ENCODE measurements at places on chromosomes 6 and 20.
A peak's percentile ranks its signal among the peaks of the same experiment; 100 is the strongest.

DNA sequence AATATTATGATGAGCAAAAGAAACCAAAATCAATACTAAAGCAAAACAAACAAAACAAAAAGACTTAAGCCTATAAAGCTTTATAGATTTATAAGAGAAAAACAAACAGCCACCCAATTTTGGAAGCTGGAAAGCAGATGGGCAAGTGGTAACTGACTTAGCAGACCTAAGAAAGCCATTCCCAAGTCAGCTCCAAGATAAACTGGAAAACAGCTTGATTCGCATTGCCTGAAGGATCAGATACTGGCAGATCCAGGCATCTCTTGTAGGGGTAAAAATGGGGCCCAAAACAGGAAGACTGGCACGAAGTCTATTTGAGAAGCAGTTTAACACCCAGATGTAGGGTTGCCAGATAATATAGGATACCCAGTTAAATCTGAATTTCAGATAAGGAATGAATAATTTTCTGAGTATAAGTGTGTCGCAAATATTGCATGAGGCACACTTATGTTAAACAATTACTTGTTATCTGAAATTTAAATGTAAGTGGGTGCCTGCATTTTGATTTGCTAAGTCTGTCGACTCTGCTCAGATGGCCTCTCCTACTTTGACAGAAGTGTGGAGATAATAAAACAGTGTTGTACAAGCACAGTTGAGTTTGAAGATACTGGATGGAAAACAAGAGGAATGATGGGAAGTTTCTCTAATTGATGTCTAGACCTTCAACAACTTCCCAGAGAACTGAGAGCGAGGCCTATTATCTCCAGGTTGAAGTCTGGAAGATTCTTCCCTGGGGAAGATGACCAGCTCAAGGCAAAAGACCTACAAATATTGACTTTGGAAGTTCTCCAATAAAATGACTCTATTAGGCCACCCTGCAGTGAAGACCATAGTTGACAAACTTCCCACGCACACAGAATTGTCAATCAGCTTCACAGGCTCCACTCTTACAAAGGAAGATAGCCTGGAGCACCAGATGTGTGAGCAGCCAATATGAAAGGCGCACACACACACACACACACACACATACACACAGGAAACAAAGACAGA is 113.4 kb downstream of the FAM50B start:
- no peak for DNase-seq

DNA sequence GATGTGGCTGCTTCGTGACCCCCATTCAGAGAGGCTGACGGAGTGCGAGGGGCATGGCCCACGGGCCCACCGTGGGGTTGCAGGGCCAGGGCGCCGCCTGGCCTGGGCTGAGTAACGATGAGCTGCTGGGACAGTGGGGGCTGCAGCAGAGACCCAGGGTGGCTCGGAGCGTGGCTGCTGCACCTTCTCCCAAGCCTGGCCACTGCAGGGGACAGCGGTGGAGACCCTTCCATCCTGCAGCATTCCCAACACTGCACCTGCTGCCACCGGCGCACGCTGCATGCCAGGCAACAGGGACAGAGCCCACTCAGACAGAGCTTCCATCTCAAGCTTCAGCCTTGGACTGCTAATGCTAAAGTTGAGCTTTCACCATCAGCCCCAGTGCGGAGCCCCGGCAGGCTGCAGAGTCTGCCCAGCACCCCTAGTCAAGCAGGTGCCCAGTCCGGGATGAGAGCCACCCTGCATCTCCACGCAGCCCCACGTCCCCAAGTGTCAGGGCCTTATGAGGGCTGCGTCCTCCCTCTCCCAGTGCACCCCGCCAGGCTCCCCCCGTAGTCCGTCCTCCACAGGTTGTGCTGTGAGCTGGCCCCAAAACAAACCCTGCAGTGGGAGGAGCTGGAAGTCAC is 89.4 kb upstream of the AFDN start:
- no peak for DNase-seq

- no peak for DNase-seq
Observed at GRCh38 chr20:472889-473292, 10.6 kb upstream of the TBC1D20 start.

- DNase-seq = peak; percentile 92
Observed at GRCh38 chr20:38217791-38218565, 42.6 kb downstream of the KIAA1755 start.

DNA sequence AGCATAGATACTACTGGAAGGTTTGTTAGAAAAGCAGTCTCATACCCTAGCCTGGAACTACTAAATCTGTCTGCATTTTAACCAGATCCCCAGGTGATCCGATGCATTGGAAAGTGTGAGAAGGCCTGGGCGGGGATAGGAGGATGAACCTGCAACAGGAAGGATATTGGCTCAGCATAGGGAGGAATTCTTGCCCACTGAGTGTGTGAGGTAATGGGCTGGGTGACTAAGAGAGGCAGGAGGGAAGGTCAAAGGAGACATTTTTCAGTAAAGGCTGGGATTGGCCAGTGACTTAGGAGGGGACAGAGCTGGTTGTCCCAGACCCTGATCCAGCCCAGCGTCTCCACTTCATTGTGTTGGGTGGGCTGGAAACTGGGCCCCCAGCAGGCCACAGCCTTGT is 191.0 kb upstream of the LRFN2 start:
- peak; percentile 85 for DNase-seq

GRCh38 chr6:137389150-137389704 is 105.0 kb downstream of the OLIG3 start:
- DNase-seq = peak; percentile 58

DNA sequence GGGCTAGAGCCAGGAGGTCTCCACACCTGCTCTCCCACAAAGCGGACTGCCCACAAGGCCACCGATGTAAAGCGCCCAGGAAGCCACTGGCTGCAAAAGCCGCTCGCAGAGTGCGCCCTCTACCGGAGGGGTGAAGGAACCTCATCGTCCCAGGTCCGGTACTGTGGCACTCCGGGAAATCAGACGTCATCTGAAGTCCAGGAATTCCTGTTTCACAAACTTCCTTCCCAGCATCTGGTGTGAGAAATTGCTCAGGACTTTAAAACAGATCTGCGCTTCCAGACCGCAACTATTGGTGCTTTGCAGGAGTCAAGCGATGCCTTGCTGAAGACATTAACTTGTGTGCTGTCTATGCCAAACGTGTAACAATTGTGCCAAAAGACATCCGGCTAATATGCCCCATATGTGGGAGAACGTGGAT is 115.1 kb upstream of the ARID1B start:
- DNase-seq = peak; percentile 47

DNA sequence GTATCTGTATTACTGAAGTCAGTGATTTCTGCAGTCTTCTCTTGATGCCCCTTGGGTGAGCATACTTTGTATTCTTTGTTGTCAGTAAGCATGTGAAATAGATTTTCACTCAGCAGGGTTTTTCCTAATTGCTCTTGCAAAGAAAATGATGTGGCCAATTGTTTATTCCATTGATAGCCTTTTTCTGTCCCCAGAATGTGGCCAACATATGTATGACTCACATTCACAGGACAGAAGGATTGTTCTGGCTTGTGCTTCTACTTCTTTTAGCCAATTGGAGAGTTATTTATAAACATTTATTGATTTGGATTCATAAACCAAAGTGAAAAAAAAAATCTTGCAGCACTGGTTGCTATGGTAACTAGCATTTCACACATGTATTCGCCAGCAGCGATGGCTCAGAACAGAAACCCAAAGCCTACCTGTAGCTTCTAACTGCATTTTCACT is 54.4 kb upstream of the RBM24 start:
- DNase-seq = no peak

DNA sequence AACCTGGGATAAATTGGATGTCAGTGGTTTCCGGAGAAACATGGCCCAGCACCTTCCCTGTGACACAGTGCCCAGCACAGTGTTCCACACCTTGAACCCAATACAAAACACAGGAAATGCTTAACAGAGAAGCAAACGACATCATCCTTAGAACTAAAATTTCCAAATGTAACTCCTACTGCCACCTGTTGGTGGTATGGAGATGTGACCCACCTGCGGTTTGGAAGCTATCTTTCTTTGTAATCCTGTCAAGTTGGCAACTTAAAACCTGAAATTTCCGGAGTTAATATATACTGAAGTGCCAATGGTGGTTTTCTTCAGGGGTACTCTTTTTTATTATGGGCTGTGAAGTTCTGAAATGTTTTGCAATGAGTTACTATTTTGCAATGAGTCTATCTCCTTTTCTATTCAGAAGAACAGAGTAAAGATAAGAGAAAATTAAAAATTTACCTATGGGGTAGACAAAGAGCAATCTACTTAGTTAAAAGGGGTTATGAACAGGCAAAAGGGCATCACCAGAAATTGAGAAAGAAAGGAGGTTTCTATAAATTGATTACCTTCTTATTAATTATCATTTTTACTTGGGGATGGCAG is 658.8 kb downstream of the PTPRT start:
- peak; percentile 46 for DNase-seq

DNA sequence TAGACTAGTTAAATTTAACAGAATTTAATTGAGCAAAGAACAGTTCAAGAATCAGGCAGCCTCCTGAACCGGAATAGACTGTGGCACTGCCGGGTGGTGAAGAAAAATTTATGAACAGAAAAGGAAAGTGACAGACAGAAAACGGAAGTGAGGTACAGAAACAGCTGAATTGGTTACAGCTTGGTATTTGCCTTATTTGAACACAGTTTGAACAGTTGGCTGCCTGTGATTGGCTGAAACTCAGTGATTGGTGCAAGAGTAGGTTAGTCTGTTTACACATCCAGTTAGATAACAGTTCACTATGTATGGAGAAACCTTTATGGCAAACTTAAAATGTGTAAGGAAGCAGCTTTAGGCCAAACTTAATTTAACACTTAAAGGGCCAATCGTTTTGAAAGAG is 116.0 kb upstream of the CITED2 start:
- DNase-seq = no peak

Data from kidney tubule cell (primary cell).